Prostate gland (tissue), 2 donors: ENCODE measurements at places on chromosomes 1 and 21.

DNA sequence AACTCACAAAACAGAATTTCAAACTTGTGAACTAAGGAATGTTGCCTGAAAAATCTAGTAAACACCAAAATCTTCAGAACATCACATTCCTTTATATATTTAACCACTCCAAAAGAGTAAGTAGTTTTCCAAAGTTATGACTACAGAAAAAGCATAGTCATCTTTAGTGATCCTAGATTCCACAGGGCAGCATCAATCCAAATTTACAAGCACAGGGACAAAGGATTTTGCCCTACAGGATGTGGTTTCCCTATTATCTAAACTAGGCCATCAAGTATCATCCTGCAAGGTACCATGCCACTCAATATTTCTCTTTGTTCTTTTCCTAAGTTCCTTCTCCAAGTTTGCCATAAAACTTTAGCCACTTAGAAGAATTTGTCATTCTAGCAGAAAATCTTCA, 33.0 kb downstream of the COP1 start:
- DNase-seq = no peak

GRCh38 chr1:181128592-181129497, 40.3 kb downstream of the IER5 start:
- DNase-seq = no peak

DNA sequence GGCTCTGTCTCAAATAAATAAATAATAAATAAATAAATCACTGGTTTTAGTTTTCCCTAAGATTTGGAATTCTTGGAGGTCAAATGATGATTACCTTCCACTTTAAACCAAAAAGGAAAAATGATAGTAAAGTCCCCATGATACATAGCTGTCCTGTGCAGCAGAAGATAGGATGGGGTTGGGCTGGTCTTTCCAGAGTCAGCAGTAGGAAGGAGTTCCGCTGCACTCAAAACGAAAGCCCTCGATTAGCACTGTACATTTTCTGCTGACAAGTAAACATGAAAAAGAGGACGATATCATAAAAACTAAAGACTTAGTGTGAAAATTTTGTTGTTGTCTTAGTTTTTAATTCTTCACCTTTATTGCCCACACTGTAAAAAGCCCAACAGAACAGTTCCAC, 79.7 kb downstream of the ATP5PO start:
- DNase-seq = no peak

DNA sequence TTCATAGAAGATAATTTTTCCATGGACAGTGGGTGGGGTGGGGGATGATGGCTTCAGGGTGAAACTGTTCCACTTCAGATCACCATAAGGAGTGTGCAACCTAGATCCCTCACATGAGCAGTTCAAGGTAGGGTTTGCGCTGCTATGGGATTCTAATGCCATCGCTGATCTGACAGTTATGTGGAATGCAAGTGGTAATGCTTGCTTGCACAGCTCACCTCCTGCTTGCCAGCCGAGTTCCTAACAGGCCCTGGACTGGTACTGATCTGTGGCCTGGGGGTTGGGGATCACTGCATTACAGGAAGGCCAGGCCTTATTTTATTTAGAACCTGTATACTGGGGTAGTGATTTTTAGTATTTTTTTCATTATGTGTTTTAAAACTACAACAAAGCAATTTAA, 22.0 kb downstream of the MAN1A2 start:
- DNase-seq = no peak

DNA sequence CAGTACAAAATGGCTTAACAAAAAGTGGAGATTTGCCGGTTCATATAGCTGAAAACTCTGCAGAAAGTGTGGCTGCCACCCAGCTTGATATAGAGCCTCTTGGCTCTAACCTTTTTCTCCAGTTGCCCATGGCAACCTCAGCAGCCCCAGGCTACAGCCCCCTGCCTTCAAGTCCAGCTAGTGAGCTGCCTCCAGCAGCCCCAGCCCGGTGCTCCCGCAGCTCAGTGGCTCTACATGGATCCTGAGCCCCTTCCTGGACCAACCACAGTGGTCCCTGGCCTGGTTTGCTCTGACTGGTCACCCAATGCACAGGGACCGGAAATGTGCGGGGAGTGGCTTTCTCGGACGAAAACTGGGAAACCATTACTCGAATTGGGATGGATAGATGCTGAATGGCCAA, 13.3 kb upstream of the ATF3 start:
- no peak for DNase-seq

DNA sequence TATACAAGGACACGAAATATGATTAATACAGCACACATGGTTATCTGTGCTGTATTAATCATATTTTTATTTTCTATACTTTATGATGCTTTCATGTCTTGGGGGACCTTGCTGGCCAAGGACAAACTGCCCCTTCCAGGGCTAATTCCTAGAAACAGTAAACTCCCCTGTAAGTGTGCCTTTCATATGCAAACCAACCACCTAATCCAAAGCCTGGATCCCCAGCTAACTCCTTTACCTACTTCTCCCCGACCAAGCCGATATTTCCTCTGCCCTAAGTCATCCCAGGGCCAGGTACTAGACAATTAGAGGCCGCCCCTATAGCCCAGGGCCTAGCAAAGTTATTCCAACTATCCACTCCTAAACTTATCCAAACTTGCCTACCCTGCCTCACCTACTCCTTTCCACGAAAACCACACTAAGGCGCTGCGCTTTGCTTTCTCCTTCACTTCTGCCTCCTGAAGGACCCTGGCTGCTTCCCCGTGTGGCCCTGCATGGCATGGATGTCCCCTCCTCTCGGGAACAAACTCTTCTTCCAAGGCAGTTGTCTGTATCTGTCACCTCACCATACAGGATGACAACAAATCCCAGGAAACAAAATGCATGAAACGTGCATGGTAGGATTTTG, 10.2 kb downstream of the SH3BP5L start:
- no peak for DNase-seq
